ENCODE measurements at places on chromosomes 12 and 14. TPM values are rescaled to one million over a fixed set of nuclear protein-coding genes. Genes with fewer than 3 reads are reported as not detected.

C14orf180 gene
- total RNA-seq = 0.13 TPM

MRPL42 gene
- total RNA-seq = 44.9 TPM

HSPB8 gene
- 46.6 TPM for total RNA-seq

DNAJC22 gene
- 0.37 TPM for total RNA-seq

TROAP gene
- 0.53 TPM for total RNA-seq

CPM gene
- 37.9 TPM for total RNA-seq

- no peaks in the 10 kb centered on the region for H3K4me1 ChIP-seq
- no peak overlapping the region for H3K27ac ChIP-seq
- H3K4me3 ChIP-seq = no peak overlapping the region
- no peak for DNase-seq
Measured at GRCh38 chr12:3432176-3432742, 58.7 kb upstream of the PRMT8 start.

DNA sequence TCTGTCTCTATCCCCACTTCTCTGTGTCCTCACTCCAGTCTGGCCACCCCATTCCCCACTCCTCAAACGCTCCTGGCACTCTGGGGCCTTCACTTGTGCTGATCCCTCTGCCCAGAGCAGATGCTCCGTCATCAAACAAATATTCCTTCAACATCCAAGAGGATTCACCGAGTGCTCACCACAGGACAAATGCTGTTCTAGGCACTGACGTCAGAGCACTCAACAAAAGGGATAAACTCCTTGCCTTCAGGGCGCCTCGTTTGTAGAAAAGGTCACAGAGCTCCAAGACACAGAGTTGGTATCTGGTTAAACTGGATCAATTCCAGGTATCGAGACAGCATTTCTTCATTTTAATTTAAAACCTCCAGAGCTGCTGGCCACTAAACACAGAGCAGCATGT lies 35.3 kb downstream of the PSMC1 start:
- no peaks in the 10 kb centered on the region for H3K27me3 ChIP-seq
- DNase-seq = no peak
- H3K36me3 ChIP-seq = no peaks in the 10 kb centered on the region
- H3K4me1 ChIP-seq = no peaks in the 10 kb centered on the region
- no peak overlapping the region for H3K4me3 ChIP-seq

DNA sequence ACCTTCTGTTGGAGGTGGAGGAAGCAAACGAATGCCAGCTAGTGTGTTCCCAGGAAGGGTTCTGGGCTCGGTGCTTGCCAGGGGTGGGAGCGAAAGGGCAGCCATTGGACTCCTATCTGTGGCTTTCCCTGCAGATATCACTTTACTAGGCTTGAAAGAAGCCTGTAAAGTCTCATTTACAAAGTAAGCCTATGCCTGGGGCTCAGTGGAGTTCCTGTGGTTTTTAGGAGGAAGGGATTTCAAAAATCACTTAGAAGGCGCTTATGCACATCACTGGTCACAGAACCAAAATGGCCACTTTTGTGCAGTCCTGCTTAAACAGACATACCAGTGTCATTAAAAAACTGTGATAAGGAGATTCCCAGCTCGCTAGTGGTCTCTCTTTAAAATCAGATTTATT lies 22.7 kb downstream of the CLMN start:
- no peak overlapping the region for H3K4me3 ChIP-seq
- H3K27ac ChIP-seq = no peak overlapping the region
- H3K27me3 ChIP-seq = no peaks in the 10 kb centered on the region
- DNase-seq = no peak
- H3K4me1 ChIP-seq = no peaks in the 10 kb centered on the region
- no peaks in the 10 kb centered on the region for H3K36me3 ChIP-seq

DNA sequence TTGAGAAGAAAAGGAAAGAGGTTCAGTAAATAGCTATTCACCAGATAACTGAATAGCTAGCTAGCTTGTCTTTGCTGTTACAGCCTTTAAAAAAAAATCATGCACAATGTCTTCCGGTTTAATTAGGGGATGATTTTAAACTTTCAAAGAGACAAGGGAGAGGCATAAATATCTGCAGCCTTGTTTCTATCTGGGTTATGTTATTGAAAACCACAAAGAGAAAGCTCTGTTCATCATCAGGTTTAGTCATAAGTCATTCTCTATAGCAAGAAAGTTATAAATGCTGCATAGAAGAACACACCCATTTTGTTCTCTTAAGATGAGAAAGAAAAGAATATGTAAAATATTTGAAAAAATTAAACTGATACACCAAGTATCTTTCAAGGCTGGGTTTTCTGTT lies 1046.9 kb downstream of the AACS start:
- H3K4me1 ChIP-seq = no peaks in the 10 kb centered on the region
- DNase-seq = no peak
- H3K36me3 ChIP-seq = no peaks in the 10 kb centered on the region
- no peak overlapping the region for H3K27ac ChIP-seq
- H3K27me3 ChIP-seq = no peaks in the 10 kb centered on the region

DNA sequence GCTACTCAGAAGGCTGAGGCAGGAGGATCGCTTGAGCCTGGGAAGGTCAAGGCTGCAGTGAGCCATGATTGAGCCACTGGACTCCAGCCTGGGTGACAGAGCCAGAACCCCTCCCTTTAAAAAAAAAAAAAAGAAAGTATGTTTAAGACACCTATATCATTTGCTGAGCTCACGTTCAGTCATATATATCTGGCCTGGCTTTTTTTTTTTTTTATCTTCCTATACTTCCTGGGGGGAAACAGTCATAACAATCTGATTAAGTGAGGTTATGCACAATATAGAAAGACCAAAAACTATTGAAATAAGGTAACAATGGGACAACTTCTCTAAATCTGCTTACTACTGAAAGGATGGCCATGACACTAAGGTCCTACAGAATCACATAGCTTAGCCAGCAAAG lies 9.4 kb upstream of the ARID2 start:
- H3K4me1 ChIP-seq = peaks cover 9% of the 10 kb centered on the region
- no peaks in the 10 kb centered on the region for H3K27me3 ChIP-seq
- no peaks in the 10 kb centered on the region for H3K36me3 ChIP-seq
- no peak for DNase-seq
- no peak overlapping the region for H3K27ac ChIP-seq

GRCh38 chr12:49092086-49092815 lies 2.4 kb downstream of the DHH start:
- peak overlapping the region; percentile 1 for H3K4me3 ChIP-seq
- H3K27me3 ChIP-seq = peaks cover 3% of the 10 kb centered on the region
- no peaks in the 10 kb centered on the region for H3K36me3 ChIP-seq
- DNase-seq = no peak
- H3K27ac ChIP-seq = no peak overlapping the region

DNA sequence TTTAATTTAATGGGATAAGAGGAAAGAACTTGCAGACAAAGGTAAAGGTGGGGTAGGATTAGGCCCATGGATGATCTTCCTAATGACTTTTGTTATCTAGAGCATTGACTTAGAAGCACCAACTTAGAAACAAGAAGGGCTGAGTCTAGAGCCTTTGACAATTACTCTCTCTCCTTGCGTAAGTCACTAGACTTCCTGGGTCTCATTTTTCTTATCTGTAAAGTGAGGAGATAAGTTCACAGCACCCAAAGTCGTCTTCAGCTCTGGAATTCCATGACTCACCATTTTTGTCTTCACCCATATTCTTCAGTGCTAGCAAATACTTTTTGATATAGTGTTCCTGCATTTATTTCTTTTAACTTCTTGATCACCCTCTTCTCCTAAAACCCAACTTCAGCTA lies 75.7 kb downstream of the SSPN start:
- no peak overlapping the region for H3K4me3 ChIP-seq
- no peak for DNase-seq
- H3K27ac ChIP-seq = no peak overlapping the region
- H3K36me3 ChIP-seq = no peaks in the 10 kb centered on the region
- H3K27me3 ChIP-seq = no peaks in the 10 kb centered on the region

DNA sequence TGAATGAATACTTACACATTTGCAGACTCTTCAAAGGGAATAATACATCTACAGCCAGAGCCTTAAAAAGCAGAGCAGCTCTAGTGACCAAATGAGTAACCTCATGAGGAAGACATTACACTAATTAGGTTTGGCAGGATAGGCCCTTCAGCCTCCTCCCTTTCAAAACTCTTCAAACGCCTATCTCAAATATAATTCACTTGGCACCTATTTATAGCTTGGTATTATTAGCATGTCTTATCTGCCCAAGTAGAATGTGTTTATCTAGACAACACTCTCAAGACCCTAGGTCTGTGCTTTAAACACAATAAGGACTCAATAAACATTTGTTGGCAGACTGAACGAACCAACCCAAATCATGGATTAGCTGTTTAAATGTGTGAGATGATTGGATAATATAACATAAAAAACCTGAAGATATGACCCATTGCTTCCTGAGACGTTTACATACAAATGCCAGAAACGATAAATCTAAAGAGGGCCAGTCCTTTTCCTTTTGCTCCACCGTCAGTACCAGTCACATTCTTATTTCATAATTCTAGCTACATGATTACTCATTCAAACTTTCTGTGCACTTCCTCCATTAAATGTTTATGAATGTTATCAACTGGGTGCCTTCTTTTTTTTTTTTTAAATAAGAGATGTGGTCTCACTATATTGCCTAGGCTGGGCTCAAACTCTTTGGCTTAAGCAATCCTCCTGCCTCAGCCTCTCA lies 123.3 kb downstream of the CEP83 start:
- no peak for DNase-seq
- no peaks in the 10 kb centered on the region for H3K27me3 ChIP-seq
- no peaks in the 10 kb centered on the region for H3K4me1 ChIP-seq
- no peak overlapping the region for H3K27ac ChIP-seq

DNA sequence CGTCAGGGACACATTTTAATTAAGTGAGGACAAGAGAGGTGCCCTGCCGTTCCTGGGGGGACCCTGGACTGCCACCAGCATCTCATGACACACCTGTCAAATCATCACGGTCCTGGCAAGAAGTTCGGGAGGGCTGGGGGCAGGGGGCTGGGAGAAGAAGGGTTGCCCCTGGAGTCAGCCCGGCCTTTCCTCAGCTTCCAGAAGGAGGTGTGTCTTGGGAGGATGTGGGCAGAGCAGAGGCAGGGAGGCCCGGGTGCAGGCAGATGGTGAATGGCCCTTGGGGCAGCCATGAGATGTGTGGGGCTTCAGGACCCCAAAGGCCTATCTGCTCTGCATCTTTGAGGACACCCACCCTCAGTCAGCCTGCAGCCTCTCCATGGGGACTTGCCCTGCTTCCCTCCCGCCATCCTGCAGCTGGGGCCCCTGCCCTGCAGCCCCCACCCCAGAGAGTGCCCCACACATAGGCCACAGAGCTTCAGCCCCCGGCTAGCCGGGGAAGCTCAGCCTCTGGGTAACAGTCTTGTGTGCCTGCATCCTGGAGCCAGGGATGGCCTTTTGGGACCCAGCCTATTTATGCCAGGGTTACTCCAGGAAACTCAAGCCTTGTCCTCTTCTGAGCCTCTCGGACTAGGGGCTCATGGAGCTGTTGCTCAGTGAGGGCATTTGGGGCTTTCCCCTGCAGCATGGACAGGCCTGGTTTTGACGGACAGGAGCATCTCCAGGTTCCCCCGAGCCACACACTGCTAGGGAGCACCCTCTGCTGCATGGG lies 178.5 kb downstream of the KIF26A start:
- DNase-seq = no peak
- H3K27ac ChIP-seq = no peak overlapping the region
- no peaks in the 10 kb centered on the region for H3K27me3 ChIP-seq
- no peak overlapping the region for H3K4me3 ChIP-seq

DNA sequence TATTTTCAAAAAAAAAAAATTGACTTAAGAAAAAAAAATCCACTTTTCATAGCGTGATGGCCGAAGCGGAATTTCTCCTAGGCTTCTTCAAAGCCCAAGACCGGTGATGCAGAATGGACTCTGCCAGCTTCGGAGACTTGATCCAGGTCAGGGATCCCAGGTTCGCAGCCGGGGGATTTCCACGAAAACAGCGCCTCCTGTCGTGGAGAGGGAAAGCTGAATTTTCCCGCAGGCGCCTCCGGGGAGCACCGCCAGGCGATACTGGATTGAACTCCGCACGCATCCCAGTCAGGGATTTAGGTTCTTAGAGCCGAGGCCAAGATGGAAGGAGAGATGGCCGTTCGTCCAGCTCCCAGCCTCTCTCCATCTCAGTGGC lies 2.1 kb downstream of the TTC6 start:
- no peak overlapping the region for H3K27ac ChIP-seq
- H3K4me1 ChIP-seq = peaks cover 5% of the 10 kb centered on the region
- H3K4me3 ChIP-seq = no peak overlapping the region
- no peak for DNase-seq

DNA sequence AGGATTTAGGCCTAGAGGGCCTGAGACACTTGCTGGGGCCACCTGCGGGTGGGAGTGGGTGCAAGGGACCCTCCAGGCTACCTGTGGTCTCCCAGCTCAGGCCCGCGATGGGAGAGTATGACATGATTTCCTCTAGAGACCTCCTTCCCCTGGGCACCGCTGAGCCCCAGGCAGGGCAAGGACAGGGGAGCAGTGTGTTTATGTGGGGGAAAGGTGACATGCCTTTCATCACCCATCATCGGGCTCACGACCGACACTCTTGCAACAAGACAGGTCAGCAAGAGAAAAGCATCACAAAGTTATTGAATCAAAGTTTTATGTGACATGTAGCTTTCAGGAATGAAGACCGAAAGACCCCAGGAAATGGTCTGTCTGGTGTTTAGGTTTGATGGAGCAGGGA lies 19.9 kb downstream of the SH2B3 start:
- H3K27ac ChIP-seq = no peak overlapping the region
- no peak for DNase-seq
- H3K4me3 ChIP-seq = no peak overlapping the region

- no peaks in the 10 kb centered on the region for H3K27me3 ChIP-seq
- peak; percentile 65 for DNase-seq
- no peak overlapping the region for H3K27ac ChIP-seq
- no peak overlapping the region for H3K4me3 ChIP-seq
- peaks cover 10% of the 10 kb centered on the region for H3K4me1 ChIP-seq
Measured at GRCh38 chr12:91272461-91273063, 89.9 kb upstream of the DCN start.

DNA sequence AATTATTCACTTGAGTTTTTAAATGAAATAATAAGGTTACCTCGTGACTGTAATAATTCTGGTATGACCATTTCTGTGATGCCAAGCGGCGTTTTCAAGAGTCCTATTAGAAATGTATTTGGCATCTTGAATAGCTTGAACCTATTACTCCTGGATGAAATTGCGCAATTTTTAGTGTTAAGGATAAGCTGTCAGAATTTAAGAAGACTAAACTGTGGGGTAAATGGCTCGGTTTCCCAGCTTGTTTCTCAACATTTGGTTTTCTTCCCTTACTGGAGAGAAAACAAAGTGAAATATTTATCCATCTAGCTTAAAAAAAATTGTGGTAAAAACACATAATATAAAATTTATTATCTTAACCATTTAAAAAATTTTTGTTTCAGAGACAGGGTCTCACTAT lies 26.8 kb downstream of the PCNX1 start:
- H3K36me3 ChIP-seq = no peaks in the 10 kb centered on the region
- no peak overlapping the region for H3K4me3 ChIP-seq
- H3K27ac ChIP-seq = no peak overlapping the region
- H3K4me1 ChIP-seq = peaks cover 6% of the 10 kb centered on the region

GRCh38 chr12:78390920-78391319 lies 473.7 kb upstream of the SYT1 start:
- DNase-seq = no peak
- no peaks in the 10 kb centered on the region for H3K27me3 ChIP-seq
- H3K36me3 ChIP-seq = no peaks in the 10 kb centered on the region
- H3K4me1 ChIP-seq = peaks cover 1% of the 10 kb centered on the region

GRCh38 chr14:80135305-80136088 lies 75.8 kb downstream of the DIO2 start:
- no peaks in the 10 kb centered on the region for H3K4me1 ChIP-seq
- H3K27me3 ChIP-seq = no peaks in the 10 kb centered on the region
- H3K4me3 ChIP-seq = no peak overlapping the region
- no peak overlapping the region for H3K27ac ChIP-seq
- DNase-seq = no peak

GRCh38 chr12:67367843-67368242 lies 98.7 kb downstream of the CAND1 start:
- H3K27ac ChIP-seq = no peak overlapping the region
- H3K4me1 ChIP-seq = no peaks in the 10 kb centered on the region
- DNase-seq = no peak
